ENCODE measurements at places on chromosomes 2 and 18.

- no peak for DNase-seq
Observed at GRCh38 chr2:215839816-215840215, 173.5 kb downstream of the MREG start.

- no peak for DNase-seq
Observed at GRCh38 chr2:205865905-205866441, 183.7 kb downstream of the NRP2 start.

GRCh38 chr18:79610461-79611039, 69.1 kb upstream of the CTDP1 start:
- no peak for DNase-seq

- DNase-seq = no peak
Observed at GRCh38 chr18:31206787-31207381, 44.2 kb upstream of the DSC1 start.

- no peak for DNase-seq
Observed at GRCh38 chr2:41521211-41521610, 526.6 kb upstream of the PKDCC start.

DNA sequence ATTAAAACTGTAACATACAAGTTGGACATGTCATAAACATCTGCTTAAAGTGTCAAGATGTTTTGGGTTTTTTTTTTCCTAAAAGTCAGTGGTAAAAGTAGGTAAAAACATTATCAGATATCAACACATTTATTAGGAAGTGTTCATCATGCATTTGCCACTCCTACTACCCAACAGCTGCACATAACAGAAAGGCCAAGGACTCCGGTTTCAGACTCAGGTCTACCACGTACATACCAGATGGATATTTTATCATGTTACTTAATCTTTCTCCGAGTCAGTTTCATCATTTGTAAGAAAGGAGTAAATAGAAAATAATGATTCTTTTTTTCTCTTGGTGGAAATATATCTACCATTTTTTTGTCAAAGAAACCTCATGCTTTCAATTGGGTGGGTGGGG, 192.3 kb downstream of the UBE2E3 start:
- no peak for DNase-seq

- no peak for DNase-seq
Observed at GRCh38 chr18:34592961-34593382, 117.1 kb upstream of the DTNA start.

DNA sequence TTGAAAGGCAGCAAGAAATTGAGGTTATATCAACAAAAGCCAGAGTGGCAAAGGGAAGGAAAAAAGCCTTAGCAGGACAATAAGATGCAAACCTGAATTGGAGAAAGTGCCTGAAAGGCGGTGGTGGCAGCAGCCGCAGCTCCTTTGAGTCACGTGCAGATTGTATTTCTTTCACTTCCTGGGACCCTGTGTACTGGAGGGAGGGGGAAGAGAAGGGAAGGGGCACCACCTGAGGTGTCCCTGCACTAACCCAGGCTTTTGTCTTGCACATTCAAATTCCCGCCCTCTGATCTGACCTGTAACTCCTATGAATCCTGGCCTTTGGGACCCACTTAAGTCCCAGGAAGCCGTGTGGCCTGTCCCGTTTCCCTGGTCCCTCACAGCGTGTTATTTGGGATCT, 326.1 kb upstream of the SKOR2 start:
- DNase-seq = no peak

- no peak for DNase-seq
Observed at GRCh38 chr2:177078416-177078815, 134.2 kb upstream of the HNRNPA3 start.

DNA sequence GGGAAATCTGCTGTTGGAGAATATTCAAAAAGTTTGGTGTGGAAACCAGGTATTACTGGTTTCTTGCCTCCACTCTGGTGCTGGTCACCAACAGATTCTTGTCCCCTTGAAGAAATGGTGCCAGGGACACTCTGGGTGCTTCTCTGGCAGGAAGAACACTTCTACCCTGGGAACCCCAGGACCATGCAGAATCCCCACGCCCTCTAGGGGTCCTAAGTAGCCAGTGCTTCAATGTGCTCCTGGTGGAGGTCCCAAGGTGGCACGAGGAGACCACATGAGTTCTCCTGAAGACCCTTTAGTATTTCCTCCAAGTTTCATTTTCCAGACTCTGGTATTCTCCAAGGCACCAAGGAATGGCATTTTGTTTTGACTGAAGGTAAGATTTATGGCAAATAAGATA, 380.6 kb downstream of the TSN start:
- no peak for DNase-seq

- DNase-seq = no peak
Observed at GRCh38 chr18:65750389-65751154, at the start of gene CDH7. Gene CDH7 (plus strand): TSS chr18:65751012. CDS start chr18:65762843, 11,831 bp downstream.

DNA sequence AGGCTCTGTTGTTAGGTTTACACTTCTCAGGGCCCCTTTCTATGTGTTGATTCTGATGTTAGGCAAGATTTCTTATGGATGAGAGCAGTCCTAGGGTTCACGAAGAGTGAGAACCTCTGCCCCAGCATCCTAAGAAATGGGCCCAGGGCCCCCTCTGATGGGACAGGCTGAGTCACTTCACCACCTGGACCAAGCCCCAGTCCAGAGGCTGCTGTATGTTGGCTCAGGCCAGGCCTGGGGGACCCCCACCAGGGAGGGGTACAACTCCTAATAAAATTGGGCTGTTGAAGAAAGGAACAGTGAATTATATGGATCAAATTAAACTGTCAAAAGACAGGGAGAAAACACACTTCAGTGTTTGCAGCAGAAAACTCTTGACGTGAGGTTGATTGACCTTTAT, 365.9 kb upstream of the HS6ST1 start:
- DNase-seq = no peak
